ENCODE measurements at places on chromosomes 16 and 17. TPM values are rescaled to one million over a fixed set of nuclear protein-coding genes. Genes with fewer than 3 reads are reported as not detected.

- H3K4me3 ChIP-seq = no peak overlapping the region
- peaks cover 14% of the 10 kb centered on the region for H3K4me1 ChIP-seq
- DNase-seq = no peak
Observed at GRCh38 chr17:20999841-21000532, 42.8 kb downstream of the USP22 start.

DNA sequence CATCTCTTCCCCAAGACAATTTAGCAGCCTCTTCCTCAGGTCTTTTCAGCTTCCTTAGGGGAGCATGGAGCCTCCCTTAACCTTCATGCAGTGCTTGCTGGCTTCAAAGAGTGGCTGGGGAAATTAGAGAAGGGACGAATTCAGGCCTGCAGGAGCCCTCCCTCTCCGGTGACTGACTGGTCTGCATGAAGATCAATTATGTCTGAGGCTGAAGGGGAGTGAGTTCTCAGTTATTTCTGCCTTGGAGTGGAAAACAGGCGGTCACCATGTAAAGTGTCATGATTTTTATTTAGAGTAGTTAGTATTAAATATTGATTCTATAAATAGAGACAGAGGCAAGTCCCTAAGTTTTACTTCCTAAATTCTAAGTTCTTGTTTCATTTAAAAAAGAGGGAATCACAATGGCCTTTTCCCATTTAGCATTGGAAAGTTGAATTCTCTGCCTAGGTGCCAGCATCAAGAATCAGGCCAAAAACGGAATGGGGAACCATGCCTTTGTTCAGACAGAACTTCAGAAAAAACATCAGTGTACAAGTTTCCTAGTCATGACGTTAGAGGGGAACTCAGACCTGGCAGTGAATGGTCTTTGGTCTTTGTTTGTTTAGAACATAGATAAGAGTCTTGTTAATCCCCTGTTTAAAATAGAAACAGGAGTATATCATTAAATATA, 4.4 kb downstream of the GABARAPL2 start:
- H3K27me3 ChIP-seq = no peaks in the 10 kb centered on the region
- peaks cover 29% of the 10 kb centered on the region for H3K36me3 ChIP-seq
- H3K4me1 ChIP-seq = peaks cover 41% of the 10 kb centered on the region
- H3K4me3 ChIP-seq = no peak overlapping the region
- no peak overlapping the region for H3K27ac ChIP-seq
- DNase-seq = no peak

- H3K36me3 ChIP-seq = no peaks in the 10 kb centered on the region
- H3K27me3 ChIP-seq = peaks cover 4% of the 10 kb centered on the region
- H3K27ac ChIP-seq = no peak within 1 kb of the TSS
Observed at GRCh38 chr17:3298260-3298659, at the start of gene OR3A1. Gene OR3A1 (minus strand): TSS chr17:3298360. CDS start chr17:3292582, 5,778 bp downstream.

- no peak within 1 kb of the TSS for H3K27ac ChIP-seq
- DNase-seq = peak; percentile 24
- H3K4me3 ChIP-seq = peak within 1 kb of the TSS; percentile 48
- no peaks in the 10 kb centered on the region for H3K4me1 ChIP-seq
- no peaks in the 10 kb centered on the region for H3K36me3 ChIP-seq
- H3K27me3 ChIP-seq = peaks cover 27% of the 10 kb centered on the region
Observed at GRCh38 chr17:32927724-32928585, at the start of gene TMEM98. Gene TMEM98 (plus strand): TSS chr17:32928153. CDS start chr17:32931529, 3,376 bp downstream.

The DHRS7C gene
- not detected for total RNA-seq

The KLHL11 gene
- total RNA-seq = 16.4 TPM
